ENCODE measurements at places on chromosomes 7 and 10. TPM values are rescaled to one million over a fixed set of nuclear protein-coding genes. Genes with fewer than 3 reads are reported as not detected.

The PRRT4 gene
- total RNA-seq, result not detected

The LIPK gene
- not detected for total RNA-seq

The CFAP70 gene
- 0.44 TPM for total RNA-seq

The HSPA12A gene
- total RNA-seq, result 12.9 TPM

The TECPR1 gene
- 18.4 TPM for total RNA-seq

The SEMA3E gene
- total RNA-seq, result 1.7 TPM

The TSPAN15 gene
- 17.1 TPM for total RNA-seq

The SLC13A4 gene
- total RNA-seq, result 0.14 TPM

Measured in placental pericyte (primary cell).